ENCODE measurements at places on chromosomes 16 and 17.

DNA sequence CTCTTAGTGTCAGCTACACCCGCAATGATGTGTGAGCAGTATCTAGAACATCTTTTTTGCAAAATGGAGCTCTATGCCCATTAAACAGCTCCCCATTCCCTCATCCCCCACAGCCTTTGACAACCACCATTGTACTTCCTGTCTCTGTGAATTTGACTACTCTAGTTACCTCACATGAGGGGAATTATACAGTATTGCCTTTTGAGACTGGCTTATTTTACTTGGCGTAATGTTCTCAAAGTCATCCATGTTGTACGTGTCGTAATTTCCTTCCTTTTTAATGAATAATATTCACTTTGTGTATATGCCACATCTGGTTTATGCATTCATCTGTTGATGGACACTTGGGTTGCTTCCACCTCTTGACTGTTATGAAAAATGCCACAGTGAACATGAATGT is 23.2 kb upstream of the CCL22 start:
- DNase-seq: no peak

DNA sequence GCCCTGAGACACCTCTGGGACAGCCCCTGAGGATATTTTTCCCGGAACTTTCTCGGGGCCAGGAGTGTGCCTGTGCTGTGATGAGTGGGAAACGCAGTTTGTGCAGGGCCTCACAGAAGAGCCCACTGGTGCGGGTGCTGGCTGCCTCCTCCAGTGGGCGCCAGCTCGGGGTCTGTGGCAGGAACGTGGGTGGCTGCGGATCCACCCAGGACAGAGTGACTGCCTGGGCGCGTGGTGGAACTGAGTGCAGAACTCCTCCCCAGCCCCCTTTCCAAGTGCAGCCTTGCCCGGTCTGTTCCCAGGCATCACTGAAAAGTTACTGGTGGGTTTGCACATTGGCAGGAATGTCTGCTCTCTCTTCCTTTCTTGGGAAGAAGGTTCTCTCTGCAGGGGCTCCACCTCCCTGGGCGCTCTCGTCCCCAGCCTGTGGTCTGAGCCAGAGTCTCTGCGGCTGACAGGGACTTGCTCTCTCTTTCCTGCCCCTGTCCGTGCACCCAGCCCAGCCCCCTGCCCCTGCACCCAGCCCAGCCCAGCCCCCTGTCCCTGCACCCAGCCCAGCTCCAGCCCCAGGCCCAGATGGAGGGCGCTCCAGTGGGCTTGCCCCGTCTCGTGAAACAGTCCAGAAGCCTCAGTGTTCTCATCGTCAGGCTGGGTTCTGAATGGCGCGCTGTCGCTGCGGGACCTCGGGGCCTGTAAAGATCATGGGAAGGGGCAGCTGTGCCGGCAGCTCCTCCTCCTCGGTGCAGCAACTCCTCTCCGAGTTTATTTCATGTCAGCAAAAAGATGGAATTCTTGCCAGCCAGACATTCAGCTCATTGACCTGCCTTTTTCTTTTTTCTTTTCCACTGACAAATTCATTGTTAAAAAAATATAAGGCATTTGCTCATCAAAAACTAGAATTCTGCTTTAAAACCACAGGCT is 117.5 kb downstream of the BANP start:
- no peak for DNase-seq

DNA sequence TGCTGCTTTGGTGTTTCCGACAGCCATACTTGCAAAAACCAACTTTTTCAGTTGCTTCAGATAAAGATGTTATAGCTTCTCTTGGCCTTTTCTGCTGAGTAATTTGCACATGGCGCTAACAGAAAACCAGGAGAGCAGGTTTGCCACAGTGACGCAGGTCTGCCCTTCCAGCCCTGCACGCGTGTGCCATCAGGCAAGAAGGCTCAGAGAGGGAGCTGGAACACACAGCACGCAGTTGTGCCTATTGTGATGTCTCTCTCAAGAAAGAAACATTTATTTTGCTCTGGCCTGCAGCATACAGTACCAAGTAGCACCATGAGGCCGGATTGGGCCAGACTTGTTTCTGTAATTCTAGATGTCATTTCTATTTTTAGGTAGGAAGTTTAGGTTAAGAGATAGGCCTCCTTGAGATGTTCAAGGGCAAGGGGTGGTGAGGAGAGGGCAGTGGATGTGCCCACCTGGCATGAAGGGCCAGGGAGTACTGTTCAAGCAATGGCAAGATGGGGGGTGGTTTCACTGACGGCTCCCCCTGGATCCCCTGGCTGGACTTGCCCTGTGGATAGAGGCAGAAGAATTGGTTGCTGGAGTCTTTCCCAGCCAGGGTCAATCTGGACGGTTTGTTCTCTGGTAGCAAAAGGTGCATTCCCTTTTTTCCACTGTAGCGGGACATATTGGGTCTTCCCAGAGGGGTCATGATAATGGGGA is 1.9 kb downstream of the CBX2 start:
- no peak for DNase-seq

DNA sequence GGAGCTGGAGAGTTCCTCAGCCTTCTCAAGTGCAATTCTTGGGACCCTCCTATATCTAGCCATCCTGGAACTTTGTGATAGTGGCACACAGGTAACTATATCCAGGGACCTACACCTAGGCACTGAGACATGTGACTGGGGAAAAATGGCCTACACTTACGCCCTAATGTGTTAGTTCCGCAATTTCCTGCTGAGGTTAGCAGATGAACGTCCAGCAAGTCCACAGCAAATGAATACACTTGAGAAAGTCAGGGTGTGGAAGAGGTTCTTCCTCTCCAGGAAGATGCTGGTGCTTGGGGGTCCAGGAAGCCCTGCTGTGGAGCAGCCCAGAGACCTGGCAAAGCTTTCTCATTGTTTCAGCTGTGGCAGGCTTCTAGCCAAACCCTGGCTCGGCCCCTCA is 20.8 kb downstream of the PIK3R5 start:
- no peak for DNase-seq

GRCh38 chr16:70402916-70403659 is 35.8 kb downstream of the ST3GAL2 start:
- no peak for DNase-seq

DNA sequence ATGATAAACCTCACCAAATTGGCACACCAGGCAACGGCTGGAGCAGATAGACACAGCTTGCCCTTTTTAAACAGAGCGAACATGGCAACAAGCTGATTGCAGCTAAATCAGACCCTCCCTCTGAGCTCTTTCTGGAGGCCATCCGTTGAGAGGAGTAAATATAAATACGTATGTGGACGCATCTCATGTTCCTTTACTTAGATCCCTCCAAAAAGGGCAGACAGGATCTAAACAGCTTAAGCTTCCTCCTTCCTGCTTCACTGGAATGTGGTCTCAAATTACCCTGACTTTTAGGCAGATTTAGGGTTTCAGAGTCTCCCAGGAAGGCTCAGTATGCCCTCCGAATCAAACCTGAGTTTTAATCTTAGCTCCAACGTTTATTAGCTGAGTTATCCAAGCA is 204.7 kb upstream of the GOT2 start:
- no peak for DNase-seq

- DNase-seq: no peak
These were observed 9.7 kb downstream of the VASN start for GRCh38 chr16:4381072-4381934.

- DNase-seq: peak; percentile 83
These were observed 96.0 kb downstream of the YPEL2 start for GRCh38 chr17:59427425-59427921.

- no peak for DNase-seq
These were observed 781.6 kb upstream of the SOX9 start for GRCh38 chr17:71339206-71339605.

DNA sequence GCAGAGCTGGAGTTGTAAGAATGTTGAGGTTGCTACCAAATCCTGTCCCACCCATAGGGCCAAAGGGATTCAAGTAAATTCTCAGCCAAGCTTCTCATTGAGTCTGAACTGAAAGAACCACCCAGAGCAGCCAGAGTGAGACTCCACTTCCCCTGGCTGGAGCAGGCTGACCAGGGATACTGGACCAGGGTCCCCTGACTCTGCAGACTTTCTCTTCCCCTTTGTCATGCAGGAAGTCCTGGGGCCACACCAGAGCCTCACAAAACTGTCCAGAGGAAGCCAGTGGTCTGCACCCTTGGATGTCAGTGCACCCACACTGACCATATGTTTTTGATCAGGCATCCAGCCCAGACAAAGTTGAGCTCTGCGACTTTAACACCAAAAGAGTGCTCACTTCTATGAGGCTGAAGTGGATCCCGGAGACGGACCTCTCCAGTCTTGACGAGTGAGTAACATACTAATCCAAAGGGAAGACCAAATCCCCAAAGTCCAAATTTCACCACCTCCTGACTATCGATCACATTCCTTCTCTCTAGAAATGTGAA is 4.1 kb downstream of the NXN start:
- no peak for DNase-seq

GRCh38 chr17:47243737-47244598 is 9.7 kb upstream of the ITGB3 start:
- DNase-seq: no peak

DNA sequence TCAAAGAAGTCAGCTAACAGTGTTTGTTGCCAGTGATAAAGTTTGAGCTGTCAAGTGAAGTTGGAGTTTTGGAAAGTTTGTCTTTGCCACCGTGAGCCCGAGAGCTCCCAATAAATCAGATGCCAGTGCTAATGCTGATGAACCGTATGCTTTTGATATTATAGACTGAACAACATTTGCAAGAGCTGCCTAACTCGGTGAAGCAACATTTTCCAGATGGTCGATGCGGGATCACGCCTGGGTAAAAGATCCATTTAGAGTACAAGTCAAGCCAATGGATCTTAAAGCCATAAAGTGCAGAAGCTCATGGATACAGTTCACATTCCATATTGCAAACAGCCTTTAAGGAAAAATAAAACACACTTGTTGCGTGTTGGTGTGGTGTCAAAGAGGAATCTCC is 9.6 kb downstream of the BANP start:
- DNase-seq: no peak

GRCh38 chr17:30344283-30345088 is 10.6 kb upstream of the TMIGD1 start:
- DNase-seq: no peak

DNA sequence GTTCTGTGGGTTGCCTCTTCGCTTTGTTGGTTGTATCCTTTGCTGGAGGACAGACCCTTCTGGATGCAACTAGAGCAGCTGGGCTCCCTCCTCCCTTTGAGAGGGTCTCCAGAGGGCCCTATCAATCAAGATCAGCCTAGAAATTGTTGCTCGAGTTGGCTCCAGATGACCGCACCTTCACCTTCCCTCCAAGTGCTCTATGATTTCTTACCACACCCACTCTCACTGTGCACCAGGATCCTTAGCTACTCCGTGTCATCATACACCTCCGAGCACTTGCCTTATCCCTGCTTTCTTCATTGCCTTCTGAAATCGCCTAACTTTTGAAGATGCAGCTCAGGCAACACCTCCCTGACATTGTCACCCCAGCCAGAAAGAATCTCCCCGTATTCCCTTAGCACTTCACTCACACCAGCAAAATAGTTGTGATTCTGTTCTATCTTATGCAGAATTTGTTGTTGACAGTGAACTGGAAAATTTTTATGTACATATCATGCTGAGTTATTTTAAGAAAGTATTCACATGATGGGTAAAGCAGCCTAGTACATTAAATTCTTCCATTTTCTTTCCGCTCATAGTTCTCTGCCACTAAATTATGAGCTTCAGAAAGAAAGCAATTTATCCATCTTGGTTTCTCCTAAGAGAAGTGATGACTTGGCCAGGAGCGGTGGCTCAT is 52.9 kb downstream of the ABAT start:
- no peak for DNase-seq

DNA sequence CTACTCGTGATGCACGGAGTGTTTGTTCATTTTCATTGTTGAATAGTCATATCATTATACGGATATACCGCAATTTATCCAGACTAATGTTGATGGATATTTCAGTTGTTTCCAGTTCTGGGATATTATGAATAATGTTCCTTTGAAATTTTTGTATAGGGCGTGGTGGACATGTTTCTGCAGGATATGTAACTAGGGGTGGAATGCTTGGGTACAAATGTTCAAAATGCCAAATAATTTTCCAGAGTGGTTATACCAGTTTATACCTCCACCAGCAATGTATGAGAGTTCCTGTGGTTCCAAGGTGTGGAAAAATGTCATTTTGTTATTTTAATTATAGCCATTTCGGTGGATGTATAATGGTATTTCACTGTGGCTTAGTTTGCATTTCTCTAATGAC is 53.6 kb downstream of the NUP88 start:
- no peak for DNase-seq

- no peak for DNase-seq
These were observed 10.8 kb upstream of the NAGLU start for GRCh38 chr17:42525221-42525620.

GRCh38 chr17:17515934-17516930 is 20.0 kb upstream of the RASD1 start:
- no peak for DNase-seq

DNA sequence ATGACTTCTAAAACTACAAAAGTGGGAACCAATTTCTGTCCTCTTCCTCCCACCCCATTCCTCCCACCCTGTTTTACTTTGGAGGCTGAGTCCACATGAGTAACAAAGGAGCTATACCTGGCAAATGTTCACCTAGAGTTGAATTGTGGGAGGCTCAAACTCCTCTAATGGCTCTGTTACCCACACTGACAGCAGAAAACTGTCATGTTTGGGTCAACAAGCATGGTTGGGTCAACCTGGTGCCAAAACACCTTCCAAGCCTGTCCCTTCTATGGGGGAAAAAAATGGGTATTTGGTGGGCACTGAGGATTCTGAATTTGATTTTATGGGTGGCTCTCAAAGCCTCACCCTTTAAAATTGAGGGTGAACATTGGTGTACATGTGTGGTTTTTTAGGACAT is 12.0 kb upstream of the HOXB13 start:
- DNase-seq: no peak

DNA sequence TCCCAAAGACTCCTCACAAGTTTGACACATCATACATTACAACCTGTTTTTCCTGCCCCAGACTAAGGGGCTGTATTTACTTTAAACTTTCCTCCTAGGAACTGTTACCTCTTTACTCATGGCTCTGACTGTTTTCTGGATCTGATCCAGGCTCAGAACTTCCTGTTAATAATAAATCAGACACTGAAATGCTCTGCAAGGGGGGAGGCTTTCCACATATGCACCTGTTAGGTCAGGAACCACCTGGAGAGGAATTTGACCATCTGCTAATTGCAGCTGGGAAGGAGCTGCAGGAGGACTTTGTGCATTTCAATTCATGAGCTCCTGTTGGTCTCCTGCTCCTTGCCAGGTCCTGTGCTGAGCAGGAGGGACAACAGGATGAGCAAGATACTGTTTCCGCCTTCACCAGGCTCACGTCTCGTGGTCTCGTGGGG is 476.9 kb upstream of the CDH5 start:
- no peak for DNase-seq

GRCh38 chr17:72609501-72609900 is 483.0 kb downstream of the SLC39A11 start:
- no peak for DNase-seq

DNA sequence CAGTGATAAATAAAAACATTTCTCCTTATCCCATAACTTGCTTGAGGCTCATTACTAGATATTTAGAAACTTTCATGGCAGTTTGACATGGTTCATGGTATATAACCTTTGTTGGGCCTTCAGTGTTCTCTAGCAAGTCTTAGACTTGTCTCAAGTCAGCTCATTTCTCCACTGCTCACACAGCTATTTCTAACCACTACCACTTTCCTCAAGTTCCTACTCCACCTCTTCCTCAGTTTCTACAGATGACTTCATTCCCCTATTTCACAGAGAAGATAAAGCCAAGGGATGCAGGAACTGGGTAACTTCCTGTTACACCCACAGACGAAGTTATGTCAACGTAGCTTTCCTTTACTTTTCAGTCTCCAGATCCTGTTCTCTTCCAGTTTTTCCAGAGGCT is 23.2 kb downstream of the NLK start:
- DNase-seq: no peak
